Esophagus muscularis mucosa (tissue), 4 donors: ENCODE measurements at places on chromosomes 4 and X. TPM values are rescaled to one million over a fixed set of nuclear protein-coding genes. Genes with fewer than 3 reads are reported as not detected.

DNA sequence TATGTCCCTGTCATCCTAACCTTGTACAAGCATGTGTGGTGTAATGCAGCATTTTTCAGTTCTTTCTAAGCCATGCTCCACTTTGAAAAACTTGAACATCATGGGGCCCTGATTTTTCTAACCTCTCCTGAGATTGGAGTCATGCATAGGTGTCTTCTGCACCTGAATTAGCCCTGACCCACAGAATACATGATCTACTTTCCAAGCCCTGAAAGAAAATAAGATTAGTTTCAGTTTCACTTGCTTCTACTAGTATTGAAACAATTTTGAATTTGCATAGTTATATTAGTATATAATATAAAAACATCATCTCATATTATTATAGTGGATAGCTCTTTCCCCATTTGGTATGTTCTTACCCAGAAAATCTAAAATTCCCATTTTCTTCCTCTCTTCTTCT, 178.2 kb downstream of the HS3ST1 start:
- no peak for DNase-seq
- no peaks in the 10 kb centered on the region for H3K4me1 ChIP-seq
- no peak overlapping the region for H3K4me3 ChIP-seq

GRCh38 chr4:108622022-108622421, 1.6 kb downstream of the RPL34 start:
- DNase-seq = no peak
- H3K36me3 ChIP-seq = peaks cover 55% of the 10 kb centered on the region
- H3K4me1 ChIP-seq = peaks cover 32% of the 10 kb centered on the region
- H3K4me3 ChIP-seq = no peak overlapping the region
- H3K27ac ChIP-seq = no peak overlapping the region

DNA sequence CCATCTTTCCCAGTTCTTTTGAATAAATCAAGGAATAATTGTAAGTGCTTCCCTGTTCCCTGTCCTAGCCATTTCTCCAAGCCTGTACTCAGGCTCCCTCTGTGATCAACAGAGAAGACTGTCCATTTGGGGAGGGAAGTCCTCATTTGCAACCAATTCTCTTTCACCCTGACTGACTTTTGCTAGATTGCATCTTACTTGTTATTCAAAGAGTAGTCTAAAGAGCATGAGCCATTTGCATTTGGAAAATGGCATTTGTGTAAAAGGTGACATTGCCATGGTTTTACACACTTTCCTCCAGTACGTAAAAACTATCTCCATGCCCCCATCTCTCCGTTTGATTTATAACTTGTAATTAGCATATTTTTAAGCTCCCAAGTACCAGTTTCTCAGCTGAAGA, 110.6 kb downstream of the MBNL3 start:
- no peak for DNase-seq
- H3K4me1 ChIP-seq = no peaks in the 10 kb centered on the region
- H3K27ac ChIP-seq = no peak overlapping the region
- H3K36me3 ChIP-seq = no peaks in the 10 kb centered on the region

GRCh38 chrX:119374736-119375135, 24.4 kb upstream of the SLC25A43 start:
- H3K4me3 ChIP-seq = no peak overlapping the region
- no peak overlapping the region for H3K27ac ChIP-seq
- no peaks in the 10 kb centered on the region for H3K36me3 ChIP-seq
- no peak for DNase-seq
- no peaks in the 10 kb centered on the region for H3K27me3 ChIP-seq
- no peaks in the 10 kb centered on the region for H3K4me1 ChIP-seq

- H3K4me3 ChIP-seq = no peak overlapping the region
- no peak for DNase-seq
- no peaks in the 10 kb centered on the region for H3K27me3 ChIP-seq
- H3K36me3 ChIP-seq = no peaks in the 10 kb centered on the region
- peaks cover 18% of the 10 kb centered on the region for H3K4me1 ChIP-seq
Measured at GRCh38 chr4:40579983-40580382, 49.7 kb downstream of the RBM47 start.

GRCh38 chrX:69120476-69120875, 44.8 kb downstream of the PJA1 start:
- H3K27ac ChIP-seq = no peak overlapping the region
- no peaks in the 10 kb centered on the region for H3K4me1 ChIP-seq
- no peak overlapping the region for H3K4me3 ChIP-seq

GRCh38 chrX:150049647-150050046, 111.4 kb upstream of the EOLA2 start:
- no peaks in the 10 kb centered on the region for H3K27me3 ChIP-seq
- no peak for DNase-seq
- H3K4me1 ChIP-seq = no peaks in the 10 kb centered on the region
- H3K4me3 ChIP-seq = no peak overlapping the region
- H3K36me3 ChIP-seq = no peaks in the 10 kb centered on the region

DNA sequence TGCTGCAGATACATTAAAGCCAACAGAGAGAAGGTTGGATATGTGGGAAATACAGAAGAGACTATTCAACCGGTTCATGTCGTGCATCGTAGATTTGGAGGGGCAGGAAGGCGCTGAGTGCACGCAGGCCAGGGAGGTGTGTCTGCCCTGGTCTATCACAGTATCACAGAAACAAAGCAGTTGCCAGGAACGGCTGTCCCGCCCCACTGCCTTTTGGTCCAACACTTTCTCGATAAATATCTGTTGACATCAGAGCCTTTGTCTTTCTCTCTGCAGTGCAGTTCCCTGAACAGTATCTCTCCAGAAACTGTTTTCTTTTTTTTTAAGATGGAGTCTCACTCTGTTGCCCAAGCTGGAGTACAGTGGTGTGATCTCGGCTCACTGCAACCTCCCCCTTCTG, 151.1 kb upstream of the BCOR start:
- no peaks in the 10 kb centered on the region for H3K27me3 ChIP-seq
- no peaks in the 10 kb centered on the region for H3K36me3 ChIP-seq
- no peak overlapping the region for H3K4me3 ChIP-seq
- H3K27ac ChIP-seq = no peak overlapping the region

- H3K4me1 ChIP-seq = no peaks in the 10 kb centered on the region
- no peak overlapping the region for H3K27ac ChIP-seq
- H3K36me3 ChIP-seq = no peaks in the 10 kb centered on the region
- no peak for DNase-seq
- no peak overlapping the region for H3K4me3 ChIP-seq
- H3K27me3 ChIP-seq = no peaks in the 10 kb centered on the region
Measured at GRCh38 chrX:104641176-104641575, 75.2 kb downstream of the IL1RAPL2 start.

GRCh38 chr4:39706334-39706733, 8.4 kb downstream of the UBE2K start:
- H3K4me1 ChIP-seq = peaks cover 56% of the 10 kb centered on the region
- H3K36me3 ChIP-seq = peaks cover 8% of the 10 kb centered on the region
- DNase-seq = no peak

DNA sequence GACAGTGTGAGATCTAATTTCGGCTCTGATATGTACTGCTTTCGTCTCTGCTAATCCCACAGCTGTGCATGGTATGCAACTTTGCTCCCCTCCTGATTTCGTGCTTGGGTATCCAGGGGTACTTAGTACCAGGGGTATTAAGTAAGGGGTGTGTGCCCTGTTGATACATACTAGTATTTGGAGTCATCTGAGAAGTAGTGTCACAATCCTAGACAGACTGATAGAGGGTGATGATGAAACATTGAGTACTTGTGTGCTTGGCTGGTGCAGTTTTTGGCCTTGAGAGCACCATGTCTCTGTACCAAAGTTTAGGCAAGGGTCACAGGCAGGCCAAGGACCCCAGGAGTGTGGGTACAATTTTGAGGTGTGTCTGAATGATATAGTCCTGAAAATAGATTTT, 10.9 kb downstream of the GPAT3 start:
- no peak overlapping the region for H3K4me3 ChIP-seq
- H3K36me3 ChIP-seq = no peaks in the 10 kb centered on the region
- DNase-seq = no peak
- no peak overlapping the region for H3K27ac ChIP-seq
- H3K4me1 ChIP-seq = peaks cover 6% of the 10 kb centered on the region
- H3K27me3 ChIP-seq = no peaks in the 10 kb centered on the region

DNA sequence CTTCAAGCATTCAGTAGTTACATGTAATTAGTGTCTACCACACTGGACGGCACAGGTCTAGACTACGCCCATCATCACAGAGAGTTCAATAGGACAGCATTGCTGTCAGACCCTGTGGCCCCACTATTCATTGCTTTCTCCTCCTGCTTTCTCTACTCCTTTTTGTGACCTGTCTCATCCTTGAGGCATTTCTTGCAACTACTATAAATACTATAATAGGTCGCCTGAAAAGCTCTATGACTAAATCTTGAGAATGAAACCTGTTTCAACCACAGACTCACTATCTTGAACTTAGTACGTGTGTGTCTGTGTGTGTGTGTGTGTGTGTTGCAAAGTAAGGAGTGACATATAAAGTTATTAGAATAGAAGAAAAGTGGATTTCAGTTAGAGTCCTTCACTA, 252.9 kb upstream of the KLF3 start:
- no peaks in the 10 kb centered on the region for H3K4me1 ChIP-seq
- no peaks in the 10 kb centered on the region for H3K27me3 ChIP-seq
- no peak overlapping the region for H3K4me3 ChIP-seq
- no peak overlapping the region for H3K27ac ChIP-seq

DNA sequence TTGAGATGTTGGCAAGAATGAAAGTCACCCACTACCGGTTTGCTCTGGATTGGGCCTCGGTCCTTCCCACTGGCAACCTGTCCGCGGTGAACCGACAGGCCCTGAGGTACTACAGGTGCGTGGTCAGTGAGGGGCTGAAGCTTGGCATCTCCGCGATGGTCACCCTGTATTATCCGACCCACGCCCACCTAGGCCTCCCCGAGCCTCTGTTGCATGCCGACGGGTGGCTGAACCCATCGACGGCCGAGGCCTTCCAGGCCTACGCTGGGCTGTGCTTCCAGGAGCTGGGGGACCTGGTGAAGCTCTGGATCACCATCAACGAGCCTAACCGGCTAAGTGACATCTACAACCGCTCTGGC, 12.3 kb downstream of the RPL9 start:
- H3K27me3 ChIP-seq = no peaks in the 10 kb centered on the region
- peak overlapping the region; percentile 49 for H3K4me3 ChIP-seq
- peaks cover 14% of the 10 kb centered on the region for H3K4me1 ChIP-seq
- peaks cover 22% of the 10 kb centered on the region for H3K36me3 ChIP-seq
- no peak for DNase-seq
- H3K27ac ChIP-seq = peak overlapping the region; percentile 12

The MAML3 gene
- 8.0 TPM for total RNA-seq

The UGT8 gene
- 0.13 TPM for total RNA-seq

The P2RY8 gene
- total RNA-seq = 3.1 TPM

The HTN3 gene
- total RNA-seq = not detected

The GRIA2 gene
- total RNA-seq = 0.50 TPM
